Upper lobe of left lung (tissue), 6 donors: ENCODE measurements at places on chromosomes 2 and 18.

GRCh38 chr18:22296304-22296703 lies 121.4 kb downstream of the CTAGE1 start:
- no peak overlapping the region for H3K4me3 ChIP-seq
- H3K27me3 ChIP-seq = no peaks in the 10 kb centered on the region
- peaks cover 2% of the 10 kb centered on the region for H3K4me1 ChIP-seq
- no peak overlapping the region for H3K27ac ChIP-seq
- DNase-seq = no peak
- no peaks in the 10 kb centered on the region for H3K36me3 ChIP-seq

DNA sequence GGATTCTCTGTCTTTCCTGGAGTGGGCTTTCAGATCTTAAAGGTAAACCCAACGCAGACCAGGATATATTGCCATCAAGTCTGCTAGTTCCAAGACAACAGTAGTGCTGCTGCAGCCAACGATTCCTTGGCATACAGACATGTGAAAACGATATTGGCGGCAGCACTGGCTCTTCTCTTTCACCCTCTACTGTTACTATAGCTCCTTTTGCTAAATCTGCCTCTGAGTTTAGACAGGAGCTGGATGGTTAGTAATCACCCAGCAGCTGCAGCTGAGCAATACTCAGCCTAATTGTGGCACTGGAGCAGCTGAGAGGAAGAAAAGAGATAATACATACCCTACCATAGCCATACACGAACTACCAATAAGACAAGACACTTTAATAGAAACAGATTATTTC lies 4.0 kb downstream of the YES1 start:
- no peak overlapping the region for H3K4me3 ChIP-seq
- H3K27ac ChIP-seq = peak overlapping the region; percentile 36
- H3K36me3 ChIP-seq = no peaks in the 10 kb centered on the region
- no peak for DNase-seq
- H3K27me3 ChIP-seq = no peaks in the 10 kb centered on the region

GRCh38 chr18:2002151-2002550 lies 569.2 kb downstream of the METTL4 start:
- no peaks in the 10 kb centered on the region for H3K36me3 ChIP-seq
- DNase-seq = no peak
- no peaks in the 10 kb centered on the region for H3K27me3 ChIP-seq
- H3K4me1 ChIP-seq = peaks cover 8% of the 10 kb centered on the region
- H3K27ac ChIP-seq = no peak overlapping the region
- H3K4me3 ChIP-seq = no peak overlapping the region

DNA sequence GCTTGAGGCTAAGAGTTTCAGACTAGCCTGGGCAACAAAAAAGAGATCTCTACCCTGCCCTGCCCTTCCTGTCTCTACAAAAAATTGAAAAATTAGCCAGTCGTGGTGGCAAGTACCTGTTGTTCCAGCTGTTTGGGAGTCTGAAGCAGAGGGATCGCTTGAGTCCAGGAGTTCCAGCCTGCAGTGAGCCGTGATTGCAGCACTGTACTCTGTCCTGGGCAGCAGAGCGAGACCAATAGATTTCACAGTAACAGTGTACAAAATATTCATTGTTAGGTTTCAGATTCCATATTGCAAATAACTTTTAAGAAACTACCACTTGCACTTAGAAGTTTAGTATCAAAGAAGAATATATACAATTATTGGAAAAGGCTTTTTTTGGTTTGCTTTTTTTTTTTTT lies 54.3 kb downstream of the B3GNT2 start:
- no peak overlapping the region for H3K4me3 ChIP-seq
- no peaks in the 10 kb centered on the region for H3K4me1 ChIP-seq
- DNase-seq = no peak
- no peak overlapping the region for H3K27ac ChIP-seq
- H3K36me3 ChIP-seq = no peaks in the 10 kb centered on the region
- no peaks in the 10 kb centered on the region for H3K27me3 ChIP-seq

- H3K4me3 ChIP-seq = no peak overlapping the region
- H3K36me3 ChIP-seq = no peaks in the 10 kb centered on the region
- H3K27me3 ChIP-seq = no peaks in the 10 kb centered on the region
Observed at GRCh38 chr18:31983976-31984375, 34.6 kb upstream of the RNF125 start.

DNA sequence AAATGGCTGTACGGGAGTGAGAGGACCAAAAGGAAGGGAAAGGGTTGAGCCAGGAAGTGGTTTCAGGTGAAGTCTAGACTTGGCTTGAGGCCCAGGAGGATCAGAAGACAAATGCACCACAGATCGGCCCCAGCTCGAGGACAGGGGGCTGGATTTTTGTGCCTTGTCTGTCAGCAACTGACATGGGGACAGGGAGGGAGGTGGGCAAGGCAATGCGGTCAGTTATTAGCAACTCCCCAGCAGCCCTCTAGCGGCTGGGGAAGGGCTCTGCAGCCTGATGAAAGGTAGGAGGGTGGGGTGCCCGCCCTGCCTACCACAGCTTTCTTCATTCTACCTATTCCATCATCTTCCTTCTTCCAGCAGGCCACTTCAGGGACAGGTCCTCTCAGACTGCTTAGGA lies 50.0 kb downstream of the CPO start:
- H3K36me3 ChIP-seq = no peaks in the 10 kb centered on the region
- H3K27me3 ChIP-seq = no peaks in the 10 kb centered on the region
- no peak overlapping the region for H3K27ac ChIP-seq
- no peak overlapping the region for H3K4me3 ChIP-seq
- H3K4me1 ChIP-seq = peaks cover 5% of the 10 kb centered on the region

- no peak for DNase-seq
- H3K27me3 ChIP-seq = no peaks in the 10 kb centered on the region
- H3K4me1 ChIP-seq = no peaks in the 10 kb centered on the region
- no peak overlapping the region for H3K4me3 ChIP-seq
- no peaks in the 10 kb centered on the region for H3K36me3 ChIP-seq
Observed at GRCh38 chr18:61616111-61616610, 276.6 kb downstream of the RNF152 start.

GRCh38 chr18:27206411-27206810 lies 21.3 kb upstream of the CHST9 start:
- H3K4me3 ChIP-seq = no peak overlapping the region
- no peaks in the 10 kb centered on the region for H3K4me1 ChIP-seq
- no peak for DNase-seq
- no peaks in the 10 kb centered on the region for H3K27me3 ChIP-seq
- no peaks in the 10 kb centered on the region for H3K36me3 ChIP-seq

- no peaks in the 10 kb centered on the region for H3K36me3 ChIP-seq
- H3K27me3 ChIP-seq = no peaks in the 10 kb centered on the region
- peak overlapping the region; percentile 66 for H3K4me3 ChIP-seq
- peak; percentile 42 for DNase-seq
- H3K27ac ChIP-seq = peak overlapping the region; percentile 24
Observed at GRCh38 chr2:169361706-169362117, 622 bp downstream of the LRP2 start.

GRCh38 chr18:45687621-45688020 lies 36.4 kb upstream of the SLC14A1 start:
- H3K4me3 ChIP-seq = no peak overlapping the region
- peak; percentile 40 for DNase-seq
- no peak overlapping the region for H3K27ac ChIP-seq
- H3K36me3 ChIP-seq = no peaks in the 10 kb centered on the region
- peaks cover 13% of the 10 kb centered on the region for H3K4me1 ChIP-seq

- no peak overlapping the region for H3K4me3 ChIP-seq
- no peaks in the 10 kb centered on the region for H3K4me1 ChIP-seq
- H3K27ac ChIP-seq = no peak overlapping the region
- H3K36me3 ChIP-seq = no peaks in the 10 kb centered on the region
- no peak for DNase-seq
- no peaks in the 10 kb centered on the region for H3K27me3 ChIP-seq
Observed at GRCh38 chr18:2588666-2589344, 17.4 kb downstream of the NDC80 start.

DNA sequence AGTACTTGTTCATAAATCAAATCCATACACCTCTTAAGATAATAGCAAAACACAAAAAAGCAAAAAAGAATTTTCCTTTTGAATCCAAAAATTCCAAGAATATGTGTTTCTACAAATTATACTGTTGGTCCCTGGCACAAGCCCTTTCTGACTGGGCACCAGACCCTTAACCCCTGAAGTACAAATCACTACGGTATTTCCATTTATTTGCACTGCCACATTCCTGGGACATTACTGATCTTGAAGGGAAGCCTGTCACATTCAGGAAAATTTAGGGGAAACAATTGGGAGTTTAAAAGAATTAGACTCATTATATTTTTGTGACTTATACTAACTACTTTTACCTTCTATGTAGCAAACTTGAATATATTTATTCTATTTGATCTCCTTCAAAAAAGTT lies 98.8 kb downstream of the ZNF521 start:
- no peak overlapping the region for H3K27ac ChIP-seq
- H3K4me3 ChIP-seq = no peak overlapping the region
- no peak for DNase-seq
- H3K27me3 ChIP-seq = no peaks in the 10 kb centered on the region
- no peaks in the 10 kb centered on the region for H3K36me3 ChIP-seq
